ENCODE measurements at places on chromosomes 5 and 9.
A peak's percentile ranks its signal among the peaks of the same experiment; 100 is the strongest.

DNA sequence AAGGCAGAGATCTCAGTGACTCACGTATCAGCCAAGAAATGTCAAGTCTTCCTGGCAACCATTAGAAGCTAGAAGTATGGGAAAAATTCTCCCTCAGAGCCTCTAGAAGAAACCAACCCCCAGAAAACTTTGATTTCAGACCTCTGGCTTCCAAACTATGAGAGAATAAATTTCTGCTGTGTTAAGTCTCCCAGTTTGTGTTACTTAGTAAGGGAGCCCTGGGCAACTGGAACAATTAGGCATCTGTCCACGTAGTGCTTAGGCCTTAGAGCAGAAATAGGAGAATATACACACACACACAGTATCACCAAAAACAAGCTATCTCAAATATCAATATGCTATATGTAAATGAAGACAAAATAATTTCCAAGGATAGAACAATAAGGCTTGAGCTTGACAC lies 894.8 kb upstream of the CDH10 start:
- DNase-seq = no peak

- no peak for DNase-seq
Observed at GRCh38 chr5:180035206-180035931, 36.2 kb downstream of the RNF130 start.

DNA sequence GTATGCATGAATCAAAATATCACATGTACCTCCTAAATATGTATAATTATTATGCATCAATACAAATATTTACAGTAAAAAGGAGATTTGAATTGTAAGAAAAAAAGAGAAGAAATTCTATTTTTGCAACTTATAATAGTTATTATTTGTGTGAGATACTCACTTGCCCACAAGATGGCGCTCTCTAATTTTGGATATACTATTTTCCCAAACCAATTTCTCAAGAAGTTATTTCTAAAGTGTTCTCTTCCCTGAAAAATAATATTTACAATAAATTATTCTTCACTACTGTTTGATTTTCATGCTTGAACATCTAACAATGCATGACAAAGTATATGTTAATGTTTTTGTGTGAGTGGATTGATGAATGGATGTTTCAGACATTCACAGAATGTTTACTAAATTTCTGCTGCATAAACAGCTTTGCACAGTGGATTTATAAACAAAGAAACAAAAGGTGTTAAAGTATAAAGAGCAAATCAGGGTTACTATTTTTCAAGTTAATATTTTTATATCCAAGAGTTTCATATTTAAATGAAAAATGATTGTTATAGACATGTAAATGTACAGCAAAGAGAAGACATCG lies 503.4 kb downstream of the PDE4D start:
- peak; percentile 77 for DNase-seq

DNA sequence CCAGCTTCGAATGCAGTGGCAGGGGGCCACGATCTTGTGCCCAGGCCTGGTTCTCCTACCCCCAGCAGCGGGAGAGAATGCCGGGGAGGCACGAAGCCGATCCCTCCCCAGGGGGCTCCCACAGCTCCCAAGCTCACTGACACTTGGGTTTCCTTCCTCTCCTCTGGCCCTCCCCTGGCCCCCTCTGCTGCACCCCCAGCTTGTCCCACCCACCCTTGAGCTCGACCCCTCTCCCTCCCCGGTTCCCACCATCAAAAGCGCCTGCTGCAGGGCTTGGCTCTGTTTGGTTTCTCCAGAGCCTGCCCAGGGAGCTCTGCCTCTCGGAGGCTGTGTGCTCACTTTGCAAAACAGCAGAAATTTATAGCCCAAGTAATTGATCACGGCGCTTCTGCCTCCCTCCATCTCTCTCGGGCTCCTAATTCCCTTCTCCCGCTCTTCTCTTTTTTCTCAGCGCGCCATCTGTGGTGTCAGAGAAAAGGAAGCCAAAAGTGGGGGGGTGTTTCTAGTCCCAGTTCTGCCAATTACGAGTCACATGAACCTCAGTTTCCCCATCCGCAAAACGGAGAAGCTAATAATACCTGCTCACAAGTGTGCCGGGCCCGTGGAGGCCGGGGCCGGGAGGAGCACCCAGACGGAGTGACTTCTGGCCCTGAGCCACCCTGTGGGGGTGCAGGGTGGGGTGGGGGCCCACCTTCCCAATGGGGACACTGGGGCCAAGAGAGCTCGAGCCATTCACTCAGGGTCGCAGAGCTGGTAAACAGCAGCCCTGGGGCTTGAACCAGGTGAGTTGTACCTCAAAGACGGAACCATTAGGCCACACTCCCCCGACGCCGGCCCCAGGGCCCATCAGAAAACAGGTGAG lies 141.2 kb upstream of the IER5L start:
- no peak for DNase-seq

- no peak for DNase-seq
Observed at GRCh38 chr5:68233075-68233474, 17.5 kb downstream of the PIK3R1 start.

Data from eye (tissue), 1 donor.